ENCODE measurements at places on chromosomes 11 and 22. TPM values are rescaled to one million over a fixed set of nuclear protein-coding genes. Genes with fewer than 3 reads are reported as not detected.

DNA sequence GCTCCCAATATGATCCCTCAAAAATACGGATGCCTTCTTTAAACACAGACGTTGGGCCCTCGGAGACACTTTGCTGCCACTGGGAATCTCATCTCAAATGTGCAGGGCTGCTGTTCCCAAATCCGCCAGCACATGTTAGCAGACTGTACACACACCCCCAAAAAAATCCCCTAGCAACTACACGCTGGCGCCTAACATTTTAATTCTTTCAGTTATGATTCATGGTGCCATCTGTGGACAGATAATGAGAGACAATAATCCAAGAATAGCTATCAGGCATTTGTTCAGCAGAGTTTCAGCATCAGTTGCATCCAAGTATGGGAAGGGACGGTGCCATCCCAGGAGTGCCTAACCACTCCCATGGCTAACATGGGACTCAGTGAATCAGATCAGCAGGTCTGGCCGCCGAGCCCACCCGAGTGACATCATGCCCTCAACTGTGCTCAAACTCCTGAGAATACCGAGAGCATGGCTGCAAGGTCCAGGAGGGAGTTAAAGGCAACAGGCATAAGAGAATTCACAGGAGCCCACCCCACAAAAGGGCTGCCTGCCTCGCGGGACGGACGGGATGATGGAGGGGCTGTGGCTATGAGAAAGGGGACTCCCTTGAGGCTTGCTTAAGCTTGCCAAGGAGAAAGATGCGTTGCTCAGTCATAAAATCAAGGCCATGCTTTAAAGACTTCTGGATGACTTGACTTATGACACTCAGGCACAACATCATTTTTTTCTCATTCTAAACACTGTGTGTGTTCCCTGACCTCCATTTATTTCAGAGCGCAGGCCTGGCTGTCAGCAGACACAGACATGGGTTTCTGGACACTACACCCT is 337.0 kb downstream of the SHANK2 start:
- H3K4me3 ChIP-seq: no peak overlapping the region
- H3K27me3 ChIP-seq: no peaks in the 10 kb centered on the region
- peak overlapping the region; percentile 87 for H3K27ac ChIP-seq
- DNase-seq: no peak

RIC3 gene
- total RNA-seq: 23.2 TPM

- DNase-seq: no peak
- H3K4me3 ChIP-seq: no peak overlapping the region
- no peaks in the 10 kb centered on the region for H3K27me3 ChIP-seq
- H3K36me3 ChIP-seq: no peaks in the 10 kb centered on the region
Measured at GRCh38 chr11:45773786-45774655, 30.9 kb upstream of the SLC35C1 start.

GRCh38 chr11:78790784-78791183 is 216.1 kb upstream of the NARS2 start:
- peak; percentile 80 for DNase-seq
- no peaks in the 10 kb centered on the region for H3K27me3 ChIP-seq
- no peak overlapping the region for H3K27ac ChIP-seq

DRICH1 gene
- not detected for total RNA-seq

CDC42BPG gene
- 0.36 TPM for total RNA-seq

C11orf87 gene
- total RNA-seq: not detected

TRIM48 gene
- total RNA-seq: not detected

- H3K4me1 ChIP-seq: no peaks in the 10 kb centered on the region
- no peaks in the 10 kb centered on the region for H3K36me3 ChIP-seq
- no peak overlapping the region for H3K27ac ChIP-seq
- DNase-seq: no peak
Measured at GRCh38 chr11:90701716-90702115, 478.9 kb upstream of the CHORDC1 start.

SLC37A4 gene
- 8.0 TPM for total RNA-seq

SLC7A4 gene
- 0.16 TPM for total RNA-seq

GRCh38 chr11:57164317-57164716 is 17.4 kb upstream of the LRRC55 start:
- H3K4me1 ChIP-seq: peaks cover 11% of the 10 kb centered on the region
- no peak overlapping the region for H3K4me3 ChIP-seq
- no peak for DNase-seq
- H3K36me3 ChIP-seq: no peaks in the 10 kb centered on the region

DNA sequence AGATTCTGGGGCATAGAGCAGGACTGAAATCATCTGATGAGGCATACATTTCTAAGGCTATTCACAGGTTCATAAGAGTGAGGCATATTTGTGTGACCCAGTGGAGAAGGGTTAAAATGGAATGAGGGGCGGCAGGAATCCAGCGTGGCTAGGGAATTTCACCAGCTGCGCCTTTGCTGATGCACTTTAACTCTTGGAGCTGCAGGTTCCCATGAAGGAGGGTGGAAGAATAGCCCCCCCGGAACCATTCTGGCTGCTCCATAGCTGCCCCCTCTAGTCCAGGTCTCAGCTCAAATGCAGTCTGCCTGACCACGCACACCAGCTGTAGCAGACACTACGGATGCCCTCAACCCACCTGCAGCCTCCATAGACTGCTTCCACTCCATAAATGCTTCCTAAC is 31.5 kb downstream of the TENM4 start:
- no peak overlapping the region for H3K27ac ChIP-seq
- peaks cover 17% of the 10 kb centered on the region for H3K4me1 ChIP-seq
- DNase-seq: no peak

DNA sequence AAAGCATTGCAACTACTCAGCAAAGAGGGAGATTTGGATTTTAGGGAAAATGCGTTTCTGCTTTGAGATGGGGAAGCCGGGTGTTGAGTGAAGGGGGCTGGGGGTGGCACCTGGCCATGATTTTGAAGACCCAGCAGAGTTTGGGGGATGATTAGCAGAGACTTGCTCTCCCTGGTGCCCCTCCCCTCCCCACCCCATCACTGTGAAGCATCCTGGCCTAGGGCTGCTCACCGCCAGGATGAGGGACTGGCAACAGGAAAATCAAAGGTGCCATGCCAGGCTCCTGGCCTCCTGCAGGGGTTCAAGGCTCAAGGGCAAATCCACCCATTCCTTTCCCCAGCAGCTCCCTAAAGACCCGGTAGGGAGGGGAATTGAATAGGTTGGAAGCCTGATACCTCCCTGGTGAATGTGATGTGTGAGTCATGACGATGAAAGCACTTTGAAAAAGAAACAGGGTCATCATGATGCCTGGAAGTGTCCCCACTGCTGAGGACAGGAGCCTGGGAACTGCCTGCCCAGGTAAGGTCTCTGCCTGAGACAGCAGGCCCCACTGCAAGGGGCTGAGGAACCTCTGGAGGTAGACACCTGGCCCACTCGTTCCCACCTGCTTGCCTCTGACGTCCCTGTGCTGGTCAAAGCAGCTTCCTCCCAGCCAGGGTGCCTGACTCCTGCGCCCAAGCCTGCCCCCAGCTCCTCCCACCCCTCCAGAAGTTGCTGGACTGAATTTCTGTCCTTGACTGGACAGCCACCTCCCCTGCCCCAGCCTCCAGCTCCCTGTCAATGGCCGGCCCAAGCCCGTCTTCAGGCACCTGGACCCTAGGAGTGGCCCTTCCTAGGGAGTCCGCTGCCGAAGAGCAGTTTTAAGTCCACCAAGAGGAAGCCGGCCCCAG is 1.7 kb downstream of the CHST1 start:
- no peaks in the 10 kb centered on the region for H3K36me3 ChIP-seq
- H3K27ac ChIP-seq: no peak overlapping the region
- H3K27me3 ChIP-seq: peaks cover 44% of the 10 kb centered on the region
- peaks cover 29% of the 10 kb centered on the region for H3K4me1 ChIP-seq
- DNase-seq: peak; percentile 34
- H3K4me3 ChIP-seq: no peak overlapping the region

OR4A15 gene
- total RNA-seq: not detected

DNA sequence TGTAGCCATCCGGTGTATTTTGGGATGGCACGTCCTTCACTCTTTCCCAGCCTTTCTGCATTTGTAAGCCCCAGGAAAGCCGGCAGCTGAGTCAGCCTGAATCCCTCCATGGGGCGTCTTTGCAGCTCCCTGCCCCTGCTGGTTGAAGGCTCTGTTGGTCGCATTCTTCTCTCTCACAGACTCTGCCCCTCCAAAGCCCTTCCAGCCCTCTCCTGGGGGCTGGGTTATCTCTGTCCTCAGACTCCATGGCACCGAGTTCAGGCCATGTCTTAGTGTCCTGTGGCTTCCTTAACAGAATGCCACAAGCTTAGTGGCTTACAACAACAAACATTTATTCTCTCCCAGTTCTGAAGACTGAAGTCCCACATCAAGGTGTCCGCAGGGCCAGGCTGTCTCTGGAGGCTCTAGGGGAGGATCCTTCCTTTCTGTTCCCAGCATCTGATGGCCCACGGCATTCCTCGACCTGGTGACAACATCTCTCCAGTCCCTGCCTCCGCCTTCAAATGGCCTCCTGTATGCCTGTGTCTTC is 62.2 kb downstream of the BCR start:
- no peak overlapping the region for H3K27ac ChIP-seq
- no peak overlapping the region for H3K4me3 ChIP-seq
- no peak for DNase-seq
- no peaks in the 10 kb centered on the region for H3K36me3 ChIP-seq

- H3K27me3 ChIP-seq: no peaks in the 10 kb centered on the region
- no peak overlapping the region for H3K27ac ChIP-seq
- H3K36me3 ChIP-seq: no peaks in the 10 kb centered on the region
- H3K4me3 ChIP-seq: no peak overlapping the region
Measured at GRCh38 chr11:110852921-110853490, 140.8 kb upstream of the ARHGAP20 start.

DNA sequence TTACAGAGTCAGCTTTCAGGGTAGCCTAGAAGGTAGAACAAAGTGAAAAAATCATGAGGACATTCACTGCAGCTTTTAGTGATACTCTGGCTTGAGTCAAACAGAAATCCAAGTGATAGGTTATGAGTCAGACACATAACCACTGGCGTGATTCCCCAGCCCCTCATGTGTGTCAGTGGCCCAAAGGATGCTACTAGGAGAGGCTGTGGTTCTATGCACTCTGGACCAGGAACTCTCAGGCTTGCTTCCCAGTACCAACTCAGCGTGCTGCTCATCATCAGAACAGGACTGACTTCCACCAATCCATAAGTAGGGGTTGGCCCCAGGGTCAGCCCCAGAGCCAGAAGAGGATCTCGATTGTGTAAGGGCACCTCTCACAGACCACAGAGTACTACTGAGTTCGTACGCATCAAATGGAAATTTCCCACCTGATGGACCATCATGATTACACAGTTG is 116.8 kb downstream of the MED15 start:
- H3K4me1 ChIP-seq: no peaks in the 10 kb centered on the region
- DNase-seq: no peak

DDTL gene
- 2.0 TPM for total RNA-seq

USH1C gene
- total RNA-seq: 1.7 TPM

GRCh38 chr11:16946477-16947282 is 67.5 kb downstream of the PLEKHA7 start:
- no peak overlapping the region for H3K27ac ChIP-seq
- H3K36me3 ChIP-seq: no peaks in the 10 kb centered on the region
- no peak overlapping the region for H3K4me3 ChIP-seq
- no peaks in the 10 kb centered on the region for H3K27me3 ChIP-seq

MMP3 gene
- total RNA-seq: 28.5 TPM

- no peak for DNase-seq
- H3K27me3 ChIP-seq: no peaks in the 10 kb centered on the region
- no peaks in the 10 kb centered on the region for H3K36me3 ChIP-seq
- H3K27ac ChIP-seq: no peak overlapping the region
- no peaks in the 10 kb centered on the region for H3K4me1 ChIP-seq
- no peak overlapping the region for H3K4me3 ChIP-seq
Measured at GRCh38 chr11:22431106-22431505, 92.9 kb downstream of the SLC17A6 start.

WT1 gene
- 0.81 TPM for total RNA-seq

- H3K4me3 ChIP-seq: no peak overlapping the region
- H3K27ac ChIP-seq: no peak overlapping the region
- DNase-seq: no peak
- H3K36me3 ChIP-seq: no peaks in the 10 kb centered on the region
Measured at GRCh38 chr11:16114978-16115871, 241.1 kb downstream of the SOX6 start.

- no peaks in the 10 kb centered on the region for H3K36me3 ChIP-seq
- H3K4me3 ChIP-seq: no peak overlapping the region
- H3K27ac ChIP-seq: no peak overlapping the region
Measured at GRCh38 chr11:8025816-8026215, 38.7 kb downstream of the EIF3F start.

DNA sequence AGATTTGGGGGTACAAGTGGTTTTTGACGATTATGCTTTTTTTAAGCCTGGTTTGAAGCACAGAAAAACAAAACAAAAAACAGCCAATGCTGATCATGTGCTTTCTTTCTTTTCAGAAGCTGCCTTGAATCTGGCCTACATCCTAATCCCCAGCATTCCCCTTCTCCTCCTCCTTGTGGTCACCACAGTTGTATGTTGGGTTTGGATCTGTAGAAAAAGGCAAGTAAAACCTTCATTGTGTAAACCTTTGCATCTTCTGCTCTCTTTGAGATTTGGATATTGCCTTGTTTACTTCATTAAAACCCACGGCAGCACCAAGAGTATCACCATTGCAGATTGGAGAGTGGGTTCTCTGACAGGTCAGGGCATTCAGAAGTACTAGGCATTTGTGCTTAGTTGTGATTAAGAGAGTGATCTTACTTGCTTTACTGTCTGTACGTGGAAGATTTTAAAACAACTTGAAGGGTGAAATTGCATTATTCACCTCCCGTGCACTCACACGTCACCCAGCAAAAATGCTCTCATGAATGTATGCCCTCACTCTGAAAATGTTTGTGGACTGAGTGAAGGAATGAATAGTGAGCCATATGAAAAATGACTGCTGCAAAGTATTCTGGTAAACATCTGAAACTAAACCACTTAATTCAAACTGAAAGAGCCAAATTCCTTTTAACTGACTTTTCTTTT is 17.0 kb downstream of the LAYN start:
- no peaks in the 10 kb centered on the region for H3K27me3 ChIP-seq
- peaks cover 20% of the 10 kb centered on the region for H3K4me1 ChIP-seq
- no peaks in the 10 kb centered on the region for H3K36me3 ChIP-seq
- peak overlapping the region; percentile 60 for H3K27ac ChIP-seq

GRCh38 chr22:30781271-30781875 is 86.7 kb downstream of the OSBP2 start:
- no peak overlapping the region for H3K4me3 ChIP-seq
- H3K27ac ChIP-seq: no peak overlapping the region
- no peak for DNase-seq
- no peaks in the 10 kb centered on the region for H3K4me1 ChIP-seq
- no peaks in the 10 kb centered on the region for H3K27me3 ChIP-seq

RIMBP3C gene
- 0.14 TPM for total RNA-seq

B4GAT1 gene
- total RNA-seq: 41.4 TPM

DNA sequence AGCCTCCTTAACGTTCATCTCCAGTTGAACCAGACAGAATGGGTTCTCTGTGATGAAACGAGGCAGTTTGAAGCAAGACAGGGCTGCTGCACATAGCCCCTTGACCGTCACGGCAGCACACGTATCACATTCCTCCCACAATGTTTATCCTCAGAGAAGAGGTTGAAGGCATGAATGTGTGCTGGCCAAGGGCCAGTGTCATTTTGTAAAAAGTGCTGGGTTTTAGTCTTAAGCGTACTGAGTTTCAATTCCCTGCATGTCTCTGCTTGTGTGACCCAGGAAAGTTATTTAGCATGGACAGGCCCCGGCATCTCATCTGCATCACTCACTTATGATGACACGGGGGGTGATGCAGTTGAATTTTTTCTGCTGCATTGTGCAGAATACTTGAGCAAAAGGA is 31.6 kb downstream of the TTC12 start:
- peaks cover 9% of the 10 kb centered on the region for H3K36me3 ChIP-seq
- no peaks in the 10 kb centered on the region for H3K27me3 ChIP-seq
- no peak overlapping the region for H3K27ac ChIP-seq

GRCh38 chr11:44746894-44747293 is 20.1 kb downstream of the TSPAN18 start:
- no peaks in the 10 kb centered on the region for H3K36me3 ChIP-seq
- H3K4me1 ChIP-seq: peaks cover 90% of the 10 kb centered on the region
- no peak overlapping the region for H3K4me3 ChIP-seq
- peak overlapping the region; percentile 79 for H3K27ac ChIP-seq
- H3K27me3 ChIP-seq: no peaks in the 10 kb centered on the region

APLNR gene
- 0.71 TPM for total RNA-seq

Data from sigmoid colon (tissue), 7 donors.